Right ventricle myocardium inferior (tissue), 1 donor: ENCODE measurements at places on chromosomes 11 and 22. TPM values are rescaled to one million over a fixed set of nuclear protein-coding genes. Genes with fewer than 3 reads are reported as not detected.

Gene CDKN1C
- total RNA-seq, result 40.0 TPM

Gene MS4A4A
- 23.8 TPM for total RNA-seq

Gene KRTAP5-2
- total RNA-seq, result not detected

Gene PGA4
- not detected for total RNA-seq

Gene B4GAT1
- total RNA-seq, result 49.0 TPM

Gene OR51B5
- not detected for total RNA-seq

Gene TRIM49B
- total RNA-seq, result not detected

Gene SOX10
- 1.9 TPM for total RNA-seq

Gene PLAAT5
- total RNA-seq, result 4.8 TPM

Gene ANO5
- total RNA-seq, result 59.1 TPM

Gene DNAJC24
- 15.8 TPM for total RNA-seq

Gene IL10RA
- 7.2 TPM for total RNA-seq

Gene PATE2
- total RNA-seq, result not detected

Gene FOLR2
- total RNA-seq, result 33.1 TPM

Gene MS4A15
- not detected for total RNA-seq

Gene TRIM22
- 22.4 TPM for total RNA-seq

Gene NXPE2
- total RNA-seq, result 0.14 TPM
